ENCODE measurements at places on chromosomes 3 and 15.

GRCh38 chr3:12729051-12729651 lies 29.9 kb downstream of the TMEM40 start:
- DNase-seq: no peak

GRCh38 chr3:61944726-61945125 lies 383.4 kb downstream of the PTPRG start:
- DNase-seq: no peak

DNA sequence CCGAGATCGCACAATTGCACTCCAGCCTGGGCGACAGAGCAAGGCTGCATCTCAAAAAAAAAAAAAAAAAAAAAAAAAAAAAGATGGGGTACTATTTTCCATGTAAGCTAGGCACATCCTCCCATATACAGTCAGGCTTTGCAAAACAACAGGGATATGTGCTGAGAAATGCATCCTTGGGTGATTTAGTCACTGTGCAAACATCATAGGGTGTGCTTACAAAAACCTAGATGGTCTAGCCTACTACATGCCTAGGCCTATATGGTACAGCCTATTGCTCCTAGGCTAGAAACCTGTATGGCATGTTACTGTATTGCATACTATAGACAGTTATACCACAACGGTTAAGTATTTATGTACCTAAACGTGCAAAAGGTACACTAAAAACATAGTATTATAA lies 75.0 kb downstream of the TTBK2 start:
- DNase-seq: no peak

- no peak for DNase-seq
These were observed 19.8 kb upstream of the P2RY12 start for GRCh38 chr3:151404316-151404715.

GRCh38 chr3:177731644-177732268 lies 534.5 kb upstream of the TBL1XR1 start:
- no peak for DNase-seq

DNA sequence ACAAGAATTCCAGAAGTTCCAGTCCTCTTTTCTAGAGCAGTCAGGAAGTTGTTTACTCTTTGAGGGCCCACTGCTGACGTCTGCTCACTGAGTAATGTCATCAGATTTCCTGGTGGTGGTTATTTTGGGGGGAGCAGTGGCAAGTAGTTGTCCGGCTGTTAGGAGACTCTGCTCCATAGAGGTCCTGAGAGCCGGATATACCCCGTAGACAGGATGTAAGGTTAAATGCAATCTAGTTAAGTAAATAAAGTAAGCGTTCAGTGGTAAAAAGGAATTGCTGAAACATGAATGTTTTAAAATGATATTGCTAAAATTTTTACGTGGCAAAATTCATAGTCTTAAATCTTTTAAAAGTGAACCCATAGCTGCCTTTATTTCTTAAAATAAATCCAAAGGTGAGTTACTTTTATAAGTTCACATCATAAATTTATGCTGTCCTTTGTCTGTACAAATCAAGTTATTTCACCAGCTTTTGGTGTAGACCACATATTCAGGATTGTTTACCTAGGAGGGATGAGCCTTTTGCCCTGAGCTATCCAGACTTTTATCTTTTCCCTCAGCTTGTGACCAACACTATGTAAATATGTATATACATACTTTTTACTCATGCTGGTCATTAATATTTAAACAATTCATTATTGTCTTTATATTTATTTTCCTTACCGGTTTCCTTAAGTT lies 65.8 kb downstream of the PDE8A start:
- DNase-seq: peak; percentile 27

- peak; percentile 15 for DNase-seq
These were observed 106.4 kb upstream of the RPL32 start for GRCh38 chr3:12947504-12948369.

GRCh38 chr3:124969963-124970722 lies 35.6 kb upstream of the MUC13 start:
- no peak for DNase-seq

DNA sequence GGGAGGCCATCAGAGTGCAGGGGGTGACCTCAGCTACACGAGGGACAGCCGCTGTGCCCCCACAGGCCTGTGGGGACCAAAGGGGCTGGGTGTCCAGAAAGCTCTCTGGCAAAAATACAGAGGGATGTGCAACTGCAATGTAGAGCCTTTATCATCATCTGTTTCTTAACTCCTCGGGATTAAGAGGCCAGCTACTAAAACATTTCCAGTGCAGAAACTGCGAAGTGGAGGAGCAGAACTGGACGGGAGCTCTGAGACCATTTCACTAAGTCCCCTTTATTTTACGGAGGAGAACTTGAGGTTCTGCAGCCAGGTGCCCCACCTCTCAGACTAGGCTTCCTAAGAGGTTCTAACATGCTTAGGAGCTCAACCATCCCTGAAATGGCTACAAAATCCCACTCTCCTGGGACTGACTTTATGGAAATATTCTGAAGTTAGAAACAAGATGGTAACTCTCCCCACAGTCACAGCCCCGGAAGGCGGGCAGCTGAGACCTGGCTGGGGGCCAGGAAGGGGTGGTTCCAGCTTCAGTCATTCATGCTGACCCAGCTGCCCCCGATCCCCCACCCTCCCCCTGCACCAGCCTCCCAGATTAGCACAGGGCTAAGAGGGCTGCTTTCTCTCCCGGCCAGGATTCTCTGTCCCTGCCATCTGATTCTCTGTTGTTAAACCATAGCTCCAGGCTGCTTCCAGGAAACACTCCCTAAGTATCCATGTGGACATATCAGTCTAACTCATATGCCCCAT lies 40.3 kb downstream of the UMPS start:
- DNase-seq: no peak

DNA sequence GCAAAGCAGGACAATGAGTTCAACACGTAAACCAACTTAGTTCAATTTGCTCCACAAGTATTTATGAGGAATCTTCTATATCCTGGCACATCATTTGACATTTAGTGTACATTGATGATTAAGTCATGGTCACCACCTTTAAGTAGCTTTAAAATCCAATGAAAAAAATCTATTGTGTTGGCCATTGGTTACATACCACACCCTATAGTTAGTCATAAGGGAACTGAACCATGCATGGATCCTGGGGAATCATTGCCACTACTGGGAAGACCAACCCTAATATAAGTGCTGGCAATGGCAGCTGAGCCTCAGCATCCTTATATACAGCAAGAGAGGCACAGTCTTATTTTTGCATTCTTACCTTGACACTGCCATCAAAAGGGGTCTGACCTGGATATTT lies 502.5 kb downstream of the MECOM start:
- DNase-seq: no peak

DNA sequence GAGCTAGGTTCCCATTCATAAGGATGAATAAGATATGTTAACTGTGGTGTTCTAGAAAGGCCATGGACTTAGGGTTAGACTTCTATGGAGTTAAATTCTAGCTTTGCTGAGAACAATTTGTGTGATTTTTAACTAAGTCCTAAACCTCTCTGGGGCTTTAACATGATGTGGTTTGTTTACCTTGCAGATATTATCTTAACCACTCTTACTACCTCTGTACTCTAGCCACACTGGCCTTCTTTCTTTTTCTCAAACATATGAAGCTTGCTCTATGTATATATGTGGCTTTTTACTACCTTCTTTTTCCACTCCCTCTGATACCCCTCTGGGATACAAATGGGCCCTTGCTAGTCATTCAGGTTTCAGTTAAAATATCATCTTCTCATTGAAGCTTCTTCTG lies 108.4 kb downstream of the ZNF609 start:
- no peak for DNase-seq

DNA sequence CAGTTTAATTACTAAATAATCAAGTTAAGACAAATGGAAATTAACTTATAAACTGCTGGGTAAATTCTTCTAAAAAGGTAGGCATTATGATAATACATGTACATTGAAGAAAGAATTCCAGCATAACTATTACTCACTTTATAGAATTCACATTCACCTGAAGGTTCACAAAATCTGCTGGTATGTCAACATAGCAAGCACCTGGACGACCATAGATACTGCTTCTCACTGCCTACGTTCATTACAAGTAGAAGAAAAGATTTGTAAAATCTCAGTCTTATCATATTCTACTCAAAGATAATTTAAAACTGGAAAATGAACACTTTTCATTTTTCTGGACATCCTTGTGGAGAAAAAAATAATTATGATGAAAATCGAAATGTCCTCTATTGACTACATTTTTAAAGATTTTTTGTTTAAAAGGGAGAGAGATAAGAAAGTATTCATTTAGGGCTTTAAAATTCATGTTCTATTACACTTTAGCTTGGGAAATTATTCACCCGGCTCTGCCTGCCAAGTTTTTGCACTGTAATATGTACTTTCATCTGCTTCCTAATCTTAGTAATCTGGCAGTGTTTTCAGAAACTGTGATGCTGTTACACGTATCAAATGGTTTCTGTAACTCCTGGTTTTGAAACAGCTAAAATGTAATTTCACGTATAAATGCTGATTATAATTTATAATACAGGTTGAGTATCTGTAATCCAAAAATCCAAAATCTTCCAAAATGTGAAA lies 16.1 kb downstream of the HACL1 start:
- no peak for DNase-seq

- no peak for DNase-seq
These were observed 973.9 kb downstream of the FHIT start for GRCh38 chr3:60277361-60277800.

GRCh38 chr15:57306944-57307411 lies 69.3 kb upstream of the CGNL1 start:
- DNase-seq: no peak

GRCh38 chr15:31525988-31526665 lies 199.5 kb downstream of the KLF13 start:
- no peak for DNase-seq

GRCh38 chr3:16066545-16066944 lies 107.9 kb upstream of the GALNT15 start:
- DNase-seq: no peak

- no peak for DNase-seq
These were observed 32.9 kb downstream of the OR4F15 start for GRCh38 chr15:101844916-101845315.

Measured in GDM1 (cell line).